ENCODE measurements at places on chromosomes 6 and 20.

DNA sequence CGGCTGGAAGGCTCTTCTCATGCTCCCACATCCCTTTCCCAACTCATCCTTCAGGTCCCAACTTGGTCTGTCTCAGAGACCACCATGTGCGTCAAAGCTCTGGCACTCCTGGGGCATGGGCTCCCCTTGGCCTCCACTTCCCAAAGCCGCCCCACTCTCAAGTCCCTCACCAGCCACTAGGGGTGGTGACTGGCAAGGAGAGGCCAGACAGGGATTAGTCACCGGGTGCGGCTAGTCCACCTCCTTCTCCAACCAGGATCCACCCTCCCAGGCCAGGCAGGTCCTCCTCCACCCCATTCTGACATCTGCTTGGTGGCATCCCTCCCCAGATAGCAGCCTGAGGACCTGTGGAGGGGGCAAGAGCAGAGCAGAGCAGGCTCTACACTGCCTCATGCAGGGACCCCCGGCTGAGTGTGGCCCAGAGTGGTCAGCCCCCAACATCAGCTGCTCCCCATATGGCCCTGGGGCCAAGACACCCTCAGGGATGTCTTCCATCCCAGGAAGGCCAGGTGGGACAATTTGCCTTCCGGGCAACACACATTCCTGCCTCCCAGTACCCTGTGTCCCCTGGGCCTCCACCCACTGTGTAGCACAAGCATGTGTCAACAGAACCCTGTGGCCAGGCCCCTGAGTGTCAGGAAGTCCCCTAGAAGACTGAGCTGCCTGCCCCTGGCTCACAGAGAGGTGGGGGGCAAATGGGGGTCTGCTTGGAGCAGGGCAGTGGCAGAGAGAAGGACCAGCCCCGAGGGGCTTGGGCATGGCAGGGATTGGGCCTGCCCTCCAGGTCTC lies 29.2 kb downstream of the YTHDF1 start:
- no peaks in the 10 kb centered on the region for H3K36me3 ChIP-seq
- no peak overlapping the region for H3K4me3 ChIP-seq
- no peak for DNase-seq
- H3K27me3 ChIP-seq, result no peaks in the 10 kb centered on the region

DNA sequence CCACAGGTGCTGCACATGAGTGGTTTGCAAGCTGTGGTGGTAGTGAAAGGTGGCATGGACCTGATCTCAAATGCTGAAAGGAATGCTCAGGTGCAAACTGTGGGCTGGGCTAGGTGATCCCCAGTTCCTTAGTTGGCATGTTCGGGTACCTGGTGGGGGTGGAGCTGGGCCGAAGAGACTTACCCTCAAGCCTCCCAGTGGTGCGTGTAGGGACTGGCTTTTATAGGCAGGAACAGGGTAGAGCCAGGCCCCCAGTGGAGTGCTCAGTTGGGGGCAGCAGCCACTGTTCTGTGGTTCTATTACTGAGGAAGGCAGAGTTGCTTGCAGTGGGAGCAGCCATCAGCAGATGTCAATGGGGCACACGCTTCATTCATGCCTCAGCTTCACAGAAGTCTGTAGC lies 399.8 kb downstream of the HTR1B start:
- no peak overlapping the region for H3K4me3 ChIP-seq
- H3K27me3 ChIP-seq, result no peaks in the 10 kb centered on the region
- no peaks in the 10 kb centered on the region for H3K4me1 ChIP-seq
- DNase-seq, result no peak
- no peak overlapping the region for H3K27ac ChIP-seq

DNA sequence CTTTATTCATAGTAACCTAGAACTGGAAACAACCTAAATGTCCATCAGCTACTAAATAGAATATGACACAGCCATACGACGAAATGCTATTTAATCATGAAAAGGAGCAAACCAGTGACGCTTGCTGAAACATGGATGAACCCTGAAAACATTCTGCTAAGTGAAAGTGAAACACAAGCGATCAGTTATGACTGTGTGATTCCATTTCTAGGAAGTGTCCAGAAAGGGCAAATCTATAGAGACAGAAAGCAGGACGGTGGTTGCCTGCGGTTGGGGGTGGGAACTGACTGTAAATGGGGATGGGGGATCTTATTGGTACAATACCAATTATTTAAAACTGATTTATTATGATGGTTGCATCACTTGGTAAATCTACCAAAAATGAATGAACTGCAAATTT lies 126.8 kb downstream of the IPCEF1 start:
- no peak overlapping the region for H3K4me3 ChIP-seq
- H3K36me3 ChIP-seq, result no peaks in the 10 kb centered on the region
- no peak overlapping the region for H3K27ac ChIP-seq
- no peak for DNase-seq
- H3K27me3 ChIP-seq, result no peaks in the 10 kb centered on the region
- no peaks in the 10 kb centered on the region for H3K4me1 ChIP-seq

GRCh38 chr6:155154158-155154830 lies 109.5 kb upstream of the CLDN20 start:
- no peaks in the 10 kb centered on the region for H3K27me3 ChIP-seq
- no peak overlapping the region for H3K27ac ChIP-seq
- no peak for DNase-seq
- no peak overlapping the region for H3K4me3 ChIP-seq

- DNase-seq, result no peak
- H3K4me3 ChIP-seq, result no peak overlapping the region
- H3K27ac ChIP-seq, result no peak overlapping the region
- no peaks in the 10 kb centered on the region for H3K36me3 ChIP-seq
- H3K4me1 ChIP-seq, result no peaks in the 10 kb centered on the region
- peaks cover 33% of the 10 kb centered on the region for H3K27me3 ChIP-seq
These were observed 15.4 kb downstream of the PNPLA1 start for GRCh38 chr6:36285187-36285671.
